ENCODE measurements at places on chromosomes 1 and 21. TPM values are rescaled to one million over a fixed set of nuclear protein-coding genes. Genes with fewer than 3 reads are reported as not detected.

The ZNF496 gene
- 29.3 TPM for total RNA-seq

The TRIM67 gene
- total RNA-seq: 0.29 TPM

DNA sequence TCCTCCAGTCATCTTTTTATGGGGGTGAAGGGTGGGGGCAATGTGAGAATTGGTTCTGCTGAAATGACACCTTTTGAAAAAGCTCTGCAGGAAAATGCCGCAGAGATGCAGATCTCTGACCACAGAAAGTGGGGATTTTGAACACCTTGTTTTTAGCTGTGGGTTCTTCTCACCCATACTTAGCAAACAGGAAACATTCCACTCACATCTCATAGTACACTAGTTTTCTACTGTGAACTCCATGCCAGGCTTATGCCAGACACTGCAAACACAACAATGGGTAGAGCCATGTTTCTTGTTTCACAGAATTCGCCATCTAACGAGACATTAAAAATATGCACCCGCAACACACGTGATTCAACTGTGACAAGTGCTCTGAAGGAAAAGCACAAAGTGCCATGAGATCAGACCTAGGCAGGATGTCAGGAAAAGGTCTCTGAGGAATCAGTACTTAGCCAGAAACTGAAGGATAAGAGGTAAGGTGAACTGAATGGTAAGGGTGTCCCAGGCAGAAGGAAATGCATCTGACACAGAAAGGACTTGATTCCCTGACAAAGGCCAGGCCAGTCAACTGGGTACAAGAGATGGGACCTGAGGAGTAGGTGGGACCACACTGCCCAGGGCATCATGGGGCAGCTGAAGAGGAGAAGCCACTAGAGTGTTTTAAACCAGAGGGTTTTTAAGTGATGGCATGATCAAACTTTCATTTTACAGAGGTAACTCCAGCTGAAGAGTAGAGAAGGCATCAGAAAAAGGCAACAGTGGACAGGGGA is 83.8 kb upstream of the JAK1 start:
- no peak overlapping the region for H3K4me3 ChIP-seq
- no peaks in the 10 kb centered on the region for H3K36me3 ChIP-seq
- no peaks in the 10 kb centered on the region for H3K27me3 ChIP-seq
- no peak overlapping the region for H3K27ac ChIP-seq

DNA sequence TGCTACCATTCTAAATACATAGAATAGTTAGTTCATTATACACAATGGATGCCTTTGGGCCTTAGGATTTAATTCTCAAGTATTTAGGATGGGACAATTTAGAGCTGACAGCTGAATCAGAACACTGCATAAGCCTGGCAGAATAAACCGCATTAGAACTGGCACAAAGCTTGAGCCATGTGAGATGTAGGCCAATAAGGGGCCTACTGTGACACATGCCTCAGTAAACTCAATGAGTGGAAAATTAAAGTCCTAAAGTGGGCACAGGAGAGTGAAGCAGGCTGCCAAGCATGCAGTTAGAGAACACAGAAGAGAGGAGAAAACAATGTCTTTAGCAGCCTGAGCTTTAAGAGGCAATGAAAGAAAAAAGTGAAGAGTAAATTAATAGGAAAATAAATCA is 24.3 kb downstream of the SCYL3 start:
- H3K4me3 ChIP-seq: no peak overlapping the region
- peaks cover 57% of the 10 kb centered on the region for H3K36me3 ChIP-seq
- peaks cover 16% of the 10 kb centered on the region for H3K4me1 ChIP-seq
- DNase-seq: no peak
- no peak overlapping the region for H3K27ac ChIP-seq

DNA sequence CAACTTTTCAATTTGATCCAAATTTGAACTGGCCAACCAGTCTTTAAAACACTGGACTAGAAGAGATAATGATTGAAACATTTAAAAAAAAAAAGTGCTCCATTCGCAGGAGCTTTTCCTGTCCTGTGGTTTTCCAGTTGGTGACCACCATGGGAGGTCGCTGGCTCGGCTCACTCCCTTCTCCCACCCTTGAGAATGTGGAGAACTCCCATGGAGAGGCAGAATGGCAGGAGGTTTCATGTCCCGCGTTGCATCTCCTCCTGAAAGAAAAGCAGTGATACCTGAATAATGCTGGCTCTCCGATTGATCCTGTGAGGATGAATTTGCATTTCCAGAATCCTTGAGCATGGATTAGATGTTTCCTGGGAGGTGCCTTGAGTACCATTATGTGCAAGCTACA is 16.5 kb upstream of the MPZL1 start:
- DNase-seq: no peak
- H3K27ac ChIP-seq: no peak overlapping the region
- no peak overlapping the region for H3K4me3 ChIP-seq
- no peaks in the 10 kb centered on the region for H3K36me3 ChIP-seq

DNA sequence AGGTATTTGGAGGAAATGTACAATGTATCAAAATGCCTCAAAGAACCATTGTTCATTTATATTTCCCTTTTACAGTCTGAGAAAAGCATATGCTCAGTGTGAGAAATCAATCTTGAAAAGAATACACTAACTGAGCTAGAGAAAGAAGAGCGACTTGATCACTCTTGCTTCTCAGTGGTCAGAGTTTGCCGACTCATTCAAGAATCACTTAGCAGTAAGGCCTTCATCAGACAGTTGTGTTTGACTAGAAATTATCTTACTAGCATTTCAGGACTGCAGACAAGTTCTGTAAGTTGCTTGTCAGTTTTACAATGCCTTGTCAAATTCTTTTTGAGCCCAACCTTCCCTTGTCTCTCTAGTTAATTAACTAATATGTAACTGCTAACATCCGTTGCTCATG is 12.9 kb downstream of the RGS18 start:
- H3K27me3 ChIP-seq: no peaks in the 10 kb centered on the region
- H3K4me1 ChIP-seq: no peaks in the 10 kb centered on the region
- no peak overlapping the region for H3K4me3 ChIP-seq
- no peak overlapping the region for H3K27ac ChIP-seq

The KRTAP8-1 gene
- not detected for total RNA-seq

DNA sequence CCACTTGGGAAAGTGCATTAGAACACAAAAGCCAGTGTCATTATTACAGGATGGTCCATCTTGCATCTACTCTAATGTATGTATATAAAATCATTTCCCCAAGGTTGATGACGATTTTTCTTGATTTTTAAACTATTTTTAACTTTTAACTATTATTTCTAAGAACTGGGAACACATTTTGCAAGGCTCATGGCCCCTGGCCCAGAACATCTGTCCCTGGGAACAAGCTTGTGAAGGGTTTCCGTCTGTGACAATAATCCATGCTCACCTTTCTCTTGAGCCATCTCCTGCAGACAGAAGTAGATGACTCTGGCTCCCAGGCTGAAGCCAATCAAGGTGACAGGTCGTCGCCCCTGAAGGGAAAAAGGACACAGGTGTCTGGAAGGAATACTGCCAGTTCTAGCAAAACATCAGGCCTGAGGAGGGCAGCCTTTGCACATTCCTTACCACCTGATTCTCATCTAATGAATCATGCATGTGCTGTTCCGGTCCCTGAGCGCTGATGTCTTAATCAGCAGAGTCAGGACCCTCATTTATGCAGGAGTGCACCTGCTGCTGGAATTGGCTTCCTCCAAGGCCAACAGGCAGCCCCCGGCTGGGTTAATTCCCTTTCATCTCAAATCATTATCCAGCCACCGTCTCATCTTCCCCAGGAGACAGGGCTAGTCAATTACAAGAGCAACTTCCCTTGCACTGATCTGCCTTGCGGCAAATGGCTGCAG is 62.5 kb downstream of the TMCO4 start:
- no peak overlapping the region for H3K27ac ChIP-seq
- no peak overlapping the region for H3K4me3 ChIP-seq
- peaks cover under 1% of the 10 kb centered on the region for H3K36me3 ChIP-seq

- no peak for DNase-seq
- H3K36me3 ChIP-seq: no peaks in the 10 kb centered on the region
- H3K4me3 ChIP-seq: no peak overlapping the region
Measured at GRCh38 chr1:26373281-26373680, 731 bp upstream of the ZNF683 start.

DNA sequence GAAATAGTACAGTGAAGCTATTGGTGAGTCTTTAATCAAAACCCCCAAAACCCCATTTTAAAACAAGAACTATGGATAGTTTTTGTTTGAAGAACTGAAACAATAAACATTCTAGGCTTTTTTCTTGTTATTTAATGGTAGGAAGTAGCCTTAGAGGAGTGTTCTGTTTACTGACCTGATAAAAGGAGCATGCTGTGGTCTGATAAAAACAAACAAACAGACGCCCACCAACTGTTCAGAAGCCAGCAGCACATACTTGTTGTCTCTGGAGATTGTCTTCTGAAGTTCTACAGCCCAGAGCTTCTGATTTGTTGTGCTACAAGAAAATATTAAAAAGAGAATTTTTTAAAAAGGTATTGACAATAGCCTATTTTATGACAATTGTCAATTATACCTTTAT is 54.1 kb upstream of the CFAP298 start:
- H3K27ac ChIP-seq: no peak overlapping the region
- DNase-seq: no peak
- H3K36me3 ChIP-seq: peaks cover 24% of the 10 kb centered on the region
- no peaks in the 10 kb centered on the region for H3K4me1 ChIP-seq

The GJC2 gene
- total RNA-seq: 0.88 TPM

DNA sequence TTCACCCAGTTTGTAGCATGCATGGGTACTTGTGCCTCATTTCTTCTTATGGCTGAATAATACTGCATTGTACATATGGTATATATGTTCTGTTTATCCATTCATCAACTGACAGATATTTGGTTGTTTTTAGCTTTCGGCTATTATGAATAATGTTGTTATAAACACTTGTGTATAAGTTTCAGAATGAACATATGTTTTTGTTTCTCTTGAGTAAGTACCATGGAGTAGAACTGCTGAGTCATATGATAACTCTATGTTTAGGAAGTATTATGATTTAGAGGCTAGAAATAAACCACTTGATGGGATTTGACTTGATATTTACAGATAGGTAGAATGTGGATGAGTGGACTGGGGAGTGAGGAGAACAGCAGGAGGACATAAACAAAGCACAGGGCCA is 48.6 kb downstream of the WNT2B start:
- peak overlapping the region; percentile 25 for H3K27ac ChIP-seq
- peaks cover 6% of the 10 kb centered on the region for H3K36me3 ChIP-seq
- DNase-seq: no peak
- H3K4me1 ChIP-seq: no peaks in the 10 kb centered on the region
- no peaks in the 10 kb centered on the region for H3K27me3 ChIP-seq

DNA sequence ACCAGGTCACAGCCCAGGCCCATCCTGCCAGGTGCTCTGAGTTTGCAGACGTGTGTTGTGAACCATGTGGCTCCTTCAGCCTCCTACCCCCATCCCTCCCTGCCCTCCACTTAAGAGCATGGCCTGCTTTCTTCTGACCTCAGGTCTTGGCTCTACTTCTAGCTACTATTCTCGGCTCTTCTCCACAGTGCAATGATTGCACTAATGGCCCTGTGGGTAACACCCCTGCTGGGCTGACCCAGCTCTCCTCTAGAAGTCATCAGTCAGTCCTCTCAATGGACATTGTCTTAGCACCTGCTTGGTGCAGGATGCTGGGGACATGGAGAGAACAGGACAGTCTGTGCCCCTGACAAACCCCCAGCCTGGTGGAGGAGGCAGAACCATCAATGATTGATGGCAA is 22.2 kb upstream of the IFFO2 start:
- H3K4me1 ChIP-seq: no peaks in the 10 kb centered on the region
- H3K36me3 ChIP-seq: no peaks in the 10 kb centered on the region
- peaks cover 21% of the 10 kb centered on the region for H3K27me3 ChIP-seq
- no peak overlapping the region for H3K27ac ChIP-seq
- H3K4me3 ChIP-seq: no peak overlapping the region

The AQP10 gene
- total RNA-seq: not detected

The RNASEL gene
- total RNA-seq: 7.2 TPM

GRCh38 chr1:55363268-55363667 is 148.1 kb upstream of the USP24 start:
- no peak overlapping the region for H3K27ac ChIP-seq
- H3K27me3 ChIP-seq: no peaks in the 10 kb centered on the region
- peaks cover 9% of the 10 kb centered on the region for H3K4me1 ChIP-seq
- no peak for DNase-seq

The PCBP3 gene
- 1.1 TPM for total RNA-seq

The ARMH1 gene
- total RNA-seq: 3.2 TPM
